ENCODE measurements at places on chromosomes 2 and 18.
A peak's percentile ranks its signal among the peaks of the same experiment; 100 is the strongest.

GRCh38 chr2:85886590-85886989 lies 2.2 kb downstream of the ST3GAL5 start:
- DNase-seq: peak; percentile 42

- no peak for DNase-seq
Observed at GRCh38 chr18:25672490-25672889, 320.5 kb upstream of the ZNF521 start.

DNA sequence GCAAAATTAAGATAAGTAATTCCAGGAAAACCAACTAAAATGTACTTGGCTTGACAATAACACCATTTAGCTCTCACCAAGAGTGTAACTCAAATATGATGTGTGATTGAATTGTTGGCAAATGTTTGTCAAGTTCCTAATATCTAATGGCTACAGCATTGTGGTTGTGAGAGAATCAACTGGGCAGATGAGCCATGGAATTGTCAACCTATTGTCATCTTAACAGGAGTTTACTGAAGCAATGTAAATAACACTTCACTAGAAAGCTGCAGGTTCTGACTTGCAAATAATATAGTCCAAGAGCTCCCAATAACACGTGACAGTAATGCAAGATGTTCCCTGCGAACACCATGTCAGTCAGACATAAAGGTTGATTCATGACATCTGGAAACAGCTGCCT lies 495.2 kb upstream of the MEIS1 start:
- no peak for DNase-seq

GRCh38 chr2:12435430-12436222 lies 281.1 kb upstream of the TRIB2 start:
- DNase-seq: no peak

- no peak for DNase-seq
Observed at GRCh38 chr2:64491426-64491825, 32.7 kb upstream of the AFTPH start.

- no peak for DNase-seq
Observed at GRCh38 chr2:27973592-27973991, 83.1 kb downstream of the BABAM2 start.

- DNase-seq: no peak
Observed at GRCh38 chr2:239598732-239599090, 197.9 kb upstream of the HDAC4 start.

GRCh38 chr2:221752781-221753180 lies 180.7 kb upstream of the EPHA4 start:
- no peak for DNase-seq

GRCh38 chr2:219057709-219058540 lies 2.8 kb downstream of the IHH start:
- peak; percentile 51 for DNase-seq

- no peak for DNase-seq
Observed at GRCh38 chr2:134312482-134312881, 58.6 kb downstream of the MGAT5 start.

DNA sequence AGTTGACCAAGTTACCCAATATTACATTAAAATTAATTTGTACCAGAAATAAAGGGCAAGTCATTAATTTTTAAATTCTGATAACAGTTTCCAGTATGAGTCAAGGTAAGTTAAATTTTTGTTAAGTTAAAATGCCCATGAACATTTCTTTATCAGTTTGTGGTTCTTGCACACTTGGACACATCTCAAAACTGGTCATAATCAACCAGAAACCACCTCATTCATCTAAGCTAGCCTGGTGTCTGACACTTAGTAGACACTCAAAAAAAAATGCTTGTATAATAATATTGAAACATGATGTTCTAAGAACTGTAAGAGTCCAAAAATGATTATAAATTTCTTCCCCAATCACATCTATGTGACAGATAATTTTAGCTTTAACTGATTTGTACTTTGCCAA lies 62.4 kb downstream of the SATB2 start:
- DNase-seq: no peak

- no peak for DNase-seq
Observed at GRCh38 chr2:240797500-240797895, 22.5 kb downstream of the KIF1A start.

- DNase-seq: no peak
Observed at GRCh38 chr2:120503793-120504571, 158.0 kb downstream of the INHBB start.

GRCh38 chr18:28013066-28013465 lies 163.9 kb downstream of the CDH2 start:
- no peak for DNase-seq

DNA sequence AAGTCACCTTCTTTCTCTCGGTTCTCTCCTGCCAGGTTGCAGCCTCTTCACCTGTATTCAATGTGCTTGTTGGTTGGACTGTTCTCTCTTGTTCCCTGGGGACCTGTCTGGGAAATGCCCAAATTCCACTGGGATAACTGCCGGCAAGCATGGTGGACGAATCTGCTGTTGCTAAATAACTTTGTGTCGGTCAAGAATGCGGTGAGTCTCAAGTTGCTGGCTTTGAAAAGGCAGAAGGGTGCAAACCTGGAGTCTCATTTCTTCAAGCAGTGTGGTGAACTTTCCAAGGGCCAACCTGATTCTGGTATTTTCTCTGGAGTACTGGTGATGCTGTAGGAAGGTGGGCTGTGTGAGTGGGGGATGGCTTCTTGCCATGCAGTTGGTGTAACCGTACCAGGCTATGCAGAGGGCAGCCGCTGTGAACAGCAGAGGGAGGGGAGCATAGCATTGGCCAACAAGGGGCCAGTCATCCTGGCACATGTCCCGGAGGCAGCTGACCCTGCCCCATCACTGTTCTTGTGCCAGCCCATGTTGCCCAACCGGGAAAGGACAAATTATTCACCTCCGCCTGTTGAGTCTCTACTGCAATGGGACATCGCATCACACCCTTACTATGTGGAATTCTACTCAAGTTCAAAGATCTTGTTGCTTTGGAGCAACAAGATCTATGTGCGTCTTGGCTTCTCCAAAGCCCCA lies 88.1 kb upstream of the SEC11C start:
- DNase-seq: no peak

- DNase-seq: no peak
Observed at GRCh38 chr2:133591164-133591563, 22.9 kb upstream of the NCKAP5 start.

GRCh38 chr2:48249025-48249424 lies 280.9 kb upstream of the STON1 start:
- DNase-seq: no peak

DNA sequence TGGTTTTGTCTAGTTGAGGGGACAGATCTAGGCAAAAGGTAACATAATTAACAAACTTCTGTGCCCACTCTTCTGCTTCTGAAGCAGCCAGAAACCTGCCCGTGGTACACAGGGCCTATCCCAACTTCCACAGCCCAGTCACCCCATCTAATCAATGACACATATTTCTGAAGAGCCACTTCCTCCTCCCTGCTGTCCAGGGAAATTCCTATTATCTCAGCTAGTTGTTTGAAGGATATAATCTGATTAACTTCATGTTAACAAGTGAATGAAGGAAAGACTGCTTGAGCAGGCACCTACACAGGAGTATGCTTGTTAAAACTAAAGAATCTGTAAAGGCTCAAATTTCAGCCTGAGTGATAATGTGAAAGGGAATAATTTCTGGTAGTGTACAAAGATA lies 61.4 kb downstream of the CCDC148 start:
- DNase-seq: no peak

GRCh38 chr18:39464006-39464405 lies 1898.4 kb upstream of the CELF4 start:
- DNase-seq: no peak

DNA sequence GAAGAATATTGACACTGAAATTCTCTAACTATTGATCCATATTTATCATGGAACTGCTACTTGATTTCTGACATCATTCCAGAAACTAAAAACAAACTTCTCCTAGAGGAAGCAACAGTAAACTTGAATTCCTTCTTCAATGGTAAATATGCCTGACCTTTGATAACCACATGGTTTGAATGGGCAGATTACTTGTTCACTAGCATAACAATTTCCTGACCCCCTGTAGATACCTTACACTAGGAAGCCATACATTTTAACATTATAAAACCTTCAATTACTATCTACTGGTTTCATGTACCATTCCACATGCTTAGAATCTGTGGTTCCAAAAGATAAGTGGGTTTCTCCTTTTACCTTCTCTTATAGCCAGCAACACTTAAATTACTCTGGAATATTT lies 36.5 kb upstream of the DSG1 start:
- DNase-seq: no peak

DNA sequence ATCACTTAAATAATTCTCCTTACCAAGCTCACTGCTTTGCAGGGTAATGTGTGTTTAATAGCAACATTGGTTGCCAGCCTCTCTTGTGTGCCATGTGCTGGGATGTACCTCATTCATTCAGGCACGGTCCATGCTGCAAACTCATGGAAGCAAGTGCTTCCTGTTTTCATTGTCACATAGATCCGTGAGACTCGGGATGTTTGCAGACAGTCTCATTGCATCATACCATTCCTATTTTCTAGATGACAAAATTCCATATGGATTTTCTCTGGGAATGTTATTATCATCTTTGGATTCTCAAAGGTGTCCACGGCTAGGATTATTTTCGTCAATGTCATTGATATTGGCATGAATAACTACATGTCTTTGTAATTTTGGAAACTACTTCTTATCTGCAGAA lies 60.0 kb upstream of the HDAC4 start:
- no peak for DNase-seq

DNA sequence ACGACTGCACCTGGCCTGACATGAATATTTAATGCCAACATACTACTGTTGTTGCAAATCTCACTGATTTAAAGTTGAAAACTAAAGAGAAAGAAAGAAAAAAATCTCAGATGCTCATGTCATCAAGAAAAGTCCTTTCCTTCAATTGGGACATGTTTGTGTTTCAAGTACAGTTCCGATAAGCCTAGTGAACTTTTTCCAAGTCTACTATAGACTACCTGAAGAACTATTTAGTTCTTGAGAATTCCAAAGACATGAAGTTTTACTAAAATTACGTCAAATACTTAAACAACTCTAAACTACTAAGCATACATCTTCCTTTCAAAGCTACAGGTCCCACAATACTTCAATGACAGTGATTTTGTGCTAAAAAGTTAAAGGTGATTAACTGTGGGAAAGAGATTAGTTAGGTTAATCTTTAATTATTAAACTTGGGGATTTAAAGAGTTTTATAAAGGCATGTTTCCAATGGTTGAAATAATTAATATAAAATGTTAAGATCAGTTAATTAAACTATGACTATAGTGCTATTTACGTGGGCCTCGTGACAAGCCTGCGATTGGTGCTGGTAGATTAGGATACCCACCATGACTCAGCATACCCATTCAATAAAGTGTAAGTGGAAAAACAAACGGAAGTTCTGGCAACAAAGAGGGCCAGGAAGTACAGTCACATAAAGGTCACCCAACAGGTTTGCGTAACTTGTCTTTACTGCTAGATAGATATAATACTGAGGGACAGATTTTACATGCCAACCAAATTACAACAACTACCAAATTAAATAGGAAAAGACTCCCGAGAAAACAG lies 55.5 kb downstream of the SEPTIN10 start:
- no peak for DNase-seq

DNA sequence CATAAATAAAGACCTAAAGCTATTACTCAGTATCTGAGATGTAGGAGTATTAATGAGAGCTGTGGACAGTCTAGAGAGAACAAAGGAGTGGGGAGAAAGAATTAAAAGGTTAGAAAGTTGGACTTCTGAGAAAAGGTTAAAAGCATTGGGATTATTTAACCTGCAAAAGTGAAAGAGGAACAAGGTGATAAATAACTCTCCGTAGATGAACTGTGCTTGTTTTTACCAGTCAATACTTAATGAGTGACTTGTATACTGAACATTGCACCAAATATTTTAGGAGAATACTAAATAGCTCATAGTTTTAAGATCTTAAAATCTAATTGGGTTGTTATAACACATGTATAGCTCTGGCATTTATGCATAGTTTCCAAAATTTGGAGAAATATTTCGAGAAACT lies 137.5 kb downstream of the GPD2 start:
- DNase-seq: no peak

- DNase-seq: no peak
Observed at GRCh38 chr2:83703598-83703997, 755.5 kb downstream of the SUCLG1 start.

DNA sequence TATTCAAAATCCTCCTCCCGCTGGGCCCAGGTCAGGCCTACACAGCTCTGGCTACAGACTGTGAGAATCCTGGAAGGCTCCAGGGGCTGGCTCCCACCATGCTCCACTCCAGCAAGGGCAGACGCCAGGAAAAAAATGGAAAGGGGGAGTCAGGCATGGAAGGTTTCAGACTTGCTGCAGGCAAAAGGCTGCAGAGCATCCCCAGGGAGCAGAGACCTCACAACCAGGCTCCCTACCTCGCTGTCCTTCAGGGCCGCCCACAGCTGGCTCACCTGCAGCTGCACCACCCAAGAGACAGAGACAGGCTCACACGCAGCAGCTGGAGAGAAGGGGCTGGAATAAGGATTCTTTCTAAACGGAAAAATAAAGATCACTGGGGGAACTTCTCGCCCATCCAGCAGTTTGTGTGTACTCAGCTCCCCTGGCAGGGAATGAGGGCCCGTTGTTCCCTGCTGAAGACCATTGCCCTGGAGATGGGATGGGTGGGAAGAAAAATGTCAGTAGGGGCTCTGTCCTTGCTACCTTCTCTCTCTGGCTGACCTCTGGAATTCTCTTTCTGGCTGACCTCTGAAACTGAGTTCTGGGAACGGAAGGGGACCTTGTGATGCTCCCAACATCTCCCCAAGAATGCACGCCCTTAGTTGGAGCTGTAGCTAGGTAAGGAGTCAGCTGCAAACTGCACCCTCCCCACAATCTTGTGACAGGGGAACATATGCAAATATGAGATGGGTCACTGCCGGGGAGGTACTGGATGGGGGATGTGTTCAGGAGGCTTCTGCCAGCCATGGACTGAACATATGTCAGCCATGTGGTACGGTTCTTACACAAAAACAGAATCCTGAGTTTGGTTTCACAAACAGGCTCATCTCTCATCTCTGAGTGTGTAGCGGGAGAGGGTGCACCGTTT lies 34.5 kb downstream of the BCL2 start:
- DNase-seq: no peak

DNA sequence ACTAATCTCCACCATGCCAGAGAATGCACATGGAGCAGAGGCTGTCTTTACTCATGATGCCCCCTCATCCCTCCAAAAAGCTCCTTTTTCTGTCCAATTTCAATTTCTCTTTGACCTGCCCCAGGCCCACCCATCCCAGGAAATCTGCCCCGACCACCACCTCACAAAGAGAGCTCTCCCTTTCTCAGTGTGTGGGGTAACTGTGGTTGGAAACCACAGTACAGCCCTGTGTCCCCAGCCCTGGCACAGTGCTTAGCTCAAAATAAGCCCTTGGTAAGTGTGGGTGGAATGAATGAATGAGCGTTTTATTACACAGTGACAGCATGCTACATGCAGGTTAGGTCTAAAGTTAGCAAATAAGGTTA lies 43.7 kb upstream of the CAB39 start:
- DNase-seq: no peak

DNA sequence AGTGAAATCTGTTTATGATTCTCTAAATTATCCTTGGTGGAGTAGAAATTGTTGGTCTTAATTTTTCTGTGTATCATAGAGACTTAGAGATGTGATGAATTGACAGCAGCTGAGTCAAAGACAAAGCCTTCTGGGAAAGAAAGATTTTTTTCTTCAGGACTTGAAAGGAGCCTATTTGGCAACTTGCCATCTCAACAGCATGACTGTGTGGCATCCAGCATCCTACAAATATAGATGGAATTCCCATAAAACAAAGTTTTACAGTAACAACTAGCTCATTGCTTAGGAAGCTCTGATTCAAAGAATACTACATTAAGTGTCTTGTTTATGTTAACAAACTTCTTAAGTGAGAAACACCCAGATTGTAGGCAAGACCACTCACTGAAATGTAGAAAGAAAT lies 79.2 kb upstream of the SETBP1 start:
- no peak for DNase-seq

GRCh38 chr2:19733951-19734425 lies 167.8 kb downstream of the TTC32 start:
- DNase-seq: no peak

Data from stimulated activated CD4-positive, alpha-beta T cell treated with anti-CD3 and anti-CD28 coated beads, Interleukin-15, amount 100 ng/mL, for 1 hour (primary cell).